ENCODE measurements at places on chromosomes 12 and 14.

DNA sequence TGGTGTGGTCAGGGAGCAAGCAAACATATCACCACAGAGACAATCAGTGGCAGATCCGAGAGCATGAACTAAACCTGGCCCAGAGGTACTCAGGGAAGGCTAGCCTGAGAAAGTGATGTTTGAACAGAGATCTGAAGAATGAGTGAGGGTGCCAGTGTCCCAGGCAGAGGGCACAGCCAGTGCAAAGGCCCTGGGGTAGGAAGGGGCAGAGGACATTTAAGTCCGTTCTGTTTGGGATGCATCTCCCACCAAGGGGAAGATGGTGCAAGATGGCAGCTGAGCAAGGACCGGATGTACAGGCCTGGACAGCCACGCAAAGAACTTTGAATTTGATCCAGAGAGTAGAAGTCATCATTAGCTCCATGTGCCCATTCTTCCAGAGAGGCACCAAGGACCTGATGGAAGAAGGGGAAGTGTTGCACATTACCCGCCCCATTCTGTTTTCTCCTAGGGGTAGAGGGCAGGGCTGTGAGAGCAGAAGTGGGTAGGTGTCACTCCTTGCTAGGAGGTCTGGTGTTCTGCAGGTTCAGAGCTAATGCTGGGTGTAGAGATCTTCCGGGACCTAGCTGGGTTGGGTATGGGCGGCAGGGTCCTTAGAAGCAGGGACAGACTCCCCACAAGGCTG is 3.9 kb downstream of the DTX1 start:
- no peak for DNase-seq

DNA sequence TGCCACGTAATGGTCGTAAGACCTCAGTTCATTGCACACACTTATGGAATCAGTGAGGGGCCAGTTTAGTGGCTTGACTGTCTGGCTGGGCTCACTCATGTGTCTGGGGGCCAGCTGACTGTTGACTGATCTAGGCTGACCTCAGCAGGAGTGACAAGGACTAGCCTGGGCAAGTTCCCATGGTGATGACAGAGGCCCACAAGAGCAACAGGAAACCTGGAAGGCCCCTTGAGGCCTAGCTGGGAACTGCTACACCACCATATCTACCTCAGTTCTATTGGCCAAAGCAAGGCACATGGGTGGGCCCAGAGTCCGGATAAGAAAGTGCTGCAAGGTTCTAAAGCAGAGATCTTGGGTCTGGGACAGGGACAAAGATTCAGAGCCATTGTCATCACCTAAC is 21.3 kb upstream of the RFLNA start:
- DNase-seq, result no peak

DNA sequence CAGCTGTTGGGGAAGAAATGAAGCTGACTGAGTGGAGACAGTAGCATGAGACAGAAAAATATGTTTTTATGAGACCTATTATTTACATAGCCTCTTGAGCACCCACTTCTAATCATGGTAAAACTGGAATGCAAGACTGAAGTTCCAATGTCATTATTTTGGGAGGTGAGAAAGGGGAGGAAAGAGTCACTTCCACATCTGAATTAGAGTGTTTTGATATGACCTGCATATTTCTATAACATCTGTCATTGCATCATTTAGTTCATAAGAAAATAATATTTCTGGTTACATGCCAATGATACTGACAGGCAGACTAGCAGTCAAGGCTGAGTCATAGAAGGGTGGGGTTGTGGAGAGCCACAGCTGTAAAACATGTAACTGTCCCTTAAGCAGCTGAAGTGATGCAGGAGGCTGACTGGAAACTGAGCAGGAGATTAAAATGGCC is 26.7 kb downstream of the NTN4 start:
- no peak for DNase-seq

GRCh38 chr14:73234029-73234428 is 3.3 kb upstream of the PAPLN start:
- DNase-seq, result no peak

DNA sequence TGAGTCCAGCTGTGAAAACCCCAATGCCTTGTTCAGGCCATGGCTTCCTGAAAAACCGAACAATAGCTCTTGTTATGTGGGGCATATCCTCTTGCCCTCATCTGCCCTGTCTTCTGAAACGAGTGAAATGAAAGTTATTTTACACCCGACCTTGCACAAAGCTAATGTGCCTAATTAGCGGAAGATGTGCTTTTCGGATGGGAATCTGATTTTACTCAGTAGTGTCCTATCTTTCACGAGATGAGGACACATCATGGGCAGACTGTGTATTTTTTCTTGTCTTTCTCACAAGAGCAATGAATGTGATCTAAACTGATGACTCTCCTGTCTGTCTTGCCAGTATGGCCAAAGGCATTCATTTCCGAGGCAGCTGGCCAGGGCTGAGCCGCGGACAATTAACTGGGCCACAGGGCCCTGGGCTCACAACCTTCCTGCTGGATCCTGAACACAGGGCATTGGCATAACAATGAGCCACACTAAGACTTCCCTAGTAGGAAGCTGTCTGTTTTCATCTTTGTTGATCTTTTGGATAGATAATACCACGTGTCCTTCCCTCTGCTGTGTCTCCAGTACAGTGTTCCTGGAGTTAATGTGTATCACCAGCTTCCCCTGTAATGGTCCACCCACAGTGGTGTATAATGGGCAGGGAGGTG is 86.0 kb upstream of the HIF1A start:
- DNase-seq, result no peak

- DNase-seq, result no peak
Observed at GRCh38 chr12:71626768-71627167, 36.9 kb downstream of the ZFC3H1 start.

GRCh38 chr12:105445649-105446048 is 115.2 kb downstream of the C12orf75 start:
- no peak for DNase-seq

DNA sequence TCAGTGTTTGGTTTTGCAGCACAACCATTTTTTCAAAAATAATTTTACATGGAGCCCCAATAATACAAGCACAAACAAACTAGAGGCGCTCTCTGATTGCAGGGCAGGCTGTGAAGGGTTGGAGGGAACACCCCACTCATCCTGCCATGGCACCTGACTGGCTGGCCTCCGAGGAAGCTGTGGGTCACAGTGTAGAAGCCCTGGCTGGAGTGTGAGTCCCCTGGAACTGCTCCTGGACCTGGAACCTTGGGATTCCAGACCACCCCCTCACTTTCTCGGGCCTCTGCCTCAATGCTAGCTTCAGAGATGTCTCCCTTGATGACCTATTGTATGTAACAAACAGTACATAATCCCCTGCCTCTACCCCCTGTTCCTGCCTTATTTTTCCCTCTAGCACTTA is 14.8 kb upstream of the SERPINA12 start:
- no peak for DNase-seq

DNA sequence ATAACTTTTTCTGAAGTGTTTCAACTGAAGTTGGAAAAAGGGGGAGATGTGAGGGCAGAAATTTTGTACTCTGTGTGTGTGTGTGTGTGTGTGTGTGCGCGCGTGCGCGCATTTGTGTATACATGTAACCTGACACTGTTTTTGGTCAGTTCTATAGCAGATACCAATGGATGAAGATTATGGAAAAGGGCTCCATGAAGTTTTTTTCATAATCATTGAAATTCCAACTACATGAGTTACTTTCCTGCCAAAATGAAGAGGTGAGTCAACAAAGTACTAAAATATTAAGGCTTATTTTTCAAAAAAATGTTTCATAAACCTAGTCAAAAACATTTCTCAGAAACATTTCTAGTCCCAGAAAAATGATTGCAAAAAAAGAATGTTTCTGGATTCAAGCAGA is 25.7 kb upstream of the CERS5 start:
- no peak for DNase-seq

- DNase-seq, result peak; percentile 12
Observed at GRCh38 chr12:110281549-110282299, 677 bp downstream of the ATP2A2 start.

DNA sequence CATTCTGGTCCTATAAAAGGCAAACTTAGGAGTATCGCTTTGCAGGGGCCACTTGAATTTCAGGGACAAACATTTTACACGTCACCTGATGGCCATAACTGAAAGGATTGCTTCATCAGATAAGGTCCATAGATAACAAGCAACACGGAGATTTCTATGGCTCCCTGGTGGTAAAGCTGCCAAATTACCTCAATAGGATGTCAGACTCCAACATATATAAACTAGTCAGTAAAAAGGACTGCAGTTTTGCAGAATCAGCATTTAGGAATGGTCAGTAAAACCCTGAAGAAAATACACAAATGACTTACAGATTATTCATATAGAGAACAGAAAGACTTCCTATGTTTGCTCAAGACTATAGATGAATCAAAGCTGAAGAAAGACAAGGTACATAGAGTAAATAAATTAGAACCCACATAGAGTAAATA is 66.1 kb upstream of the GRIP1 start:
- no peak for DNase-seq

GRCh38 chr14:55609681-55610080 is 29.7 kb downstream of the KTN1 start:
- DNase-seq, result no peak

GRCh38 chr12:133130808-133131128 is 341 bp downstream of the ZNF10 start:
- DNase-seq, result peak; percentile 5

DNA sequence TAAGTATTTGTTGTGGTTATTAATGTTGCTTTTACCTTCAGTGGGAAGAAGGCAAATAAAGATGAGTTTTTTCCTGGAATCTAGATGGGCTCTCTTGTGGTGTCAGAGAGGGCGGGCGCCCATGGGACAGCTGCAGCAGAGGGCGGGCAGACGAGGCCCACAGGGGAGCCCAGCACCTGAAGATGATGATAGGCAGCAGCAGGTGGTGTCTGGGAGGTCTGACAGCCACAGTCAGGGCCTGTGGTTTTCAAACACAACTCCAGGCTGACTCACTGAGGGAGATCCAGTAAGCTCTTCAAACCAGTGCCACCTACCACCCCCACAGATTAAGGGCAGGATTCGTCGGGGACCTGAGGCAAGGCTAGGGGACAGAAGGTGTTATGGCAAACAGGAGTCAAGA is 42.8 kb downstream of the NKX2-1 start:
- no peak for DNase-seq

GRCh38 chr12:87827638-87828264 is 201.4 kb downstream of the C12orf50 start:
- no peak for DNase-seq

- no peak for DNase-seq
Observed at GRCh38 chr14:96088481-96088880, 49.3 kb downstream of the C14orf132 start.

DNA sequence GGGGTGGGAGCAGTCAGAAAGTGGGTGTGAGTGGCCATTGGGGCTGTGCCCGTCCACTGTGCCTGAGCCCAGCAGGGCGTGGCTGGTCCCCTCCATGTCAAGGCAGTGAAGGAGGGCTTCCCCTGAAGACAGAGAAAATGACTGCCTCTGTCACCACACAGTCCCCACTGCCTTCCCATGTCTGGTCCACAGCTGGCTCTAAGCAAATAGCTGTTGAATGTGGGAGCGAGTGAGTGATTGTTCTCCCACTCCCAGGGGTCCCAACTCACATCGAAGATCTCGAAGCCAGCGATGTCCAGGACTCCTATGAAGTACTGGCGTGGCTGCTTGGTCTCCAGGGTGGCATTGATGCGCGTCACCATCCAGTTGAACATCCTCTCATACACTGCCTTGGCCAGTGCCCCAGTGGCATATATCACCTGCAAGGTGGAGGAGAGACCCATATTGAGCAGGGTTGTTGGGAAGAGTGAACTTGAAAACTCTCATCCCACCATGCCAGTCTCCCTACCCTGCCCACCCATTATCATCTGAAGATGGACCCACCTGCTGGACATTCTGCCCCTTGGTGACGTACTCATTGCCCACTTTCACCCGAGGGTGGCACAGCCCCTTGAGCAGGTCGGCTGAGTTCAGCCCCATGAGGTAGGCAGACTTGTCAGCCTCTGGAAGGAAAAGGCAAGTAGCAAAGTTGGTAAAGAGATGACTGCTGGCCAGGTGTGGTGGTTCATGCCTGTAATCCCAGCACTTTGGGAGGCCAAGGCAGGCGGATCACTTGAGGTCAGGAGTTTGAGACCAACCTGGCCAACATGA is 6.6 kb downstream of the MYH7 start:
- DNase-seq, result no peak

DNA sequence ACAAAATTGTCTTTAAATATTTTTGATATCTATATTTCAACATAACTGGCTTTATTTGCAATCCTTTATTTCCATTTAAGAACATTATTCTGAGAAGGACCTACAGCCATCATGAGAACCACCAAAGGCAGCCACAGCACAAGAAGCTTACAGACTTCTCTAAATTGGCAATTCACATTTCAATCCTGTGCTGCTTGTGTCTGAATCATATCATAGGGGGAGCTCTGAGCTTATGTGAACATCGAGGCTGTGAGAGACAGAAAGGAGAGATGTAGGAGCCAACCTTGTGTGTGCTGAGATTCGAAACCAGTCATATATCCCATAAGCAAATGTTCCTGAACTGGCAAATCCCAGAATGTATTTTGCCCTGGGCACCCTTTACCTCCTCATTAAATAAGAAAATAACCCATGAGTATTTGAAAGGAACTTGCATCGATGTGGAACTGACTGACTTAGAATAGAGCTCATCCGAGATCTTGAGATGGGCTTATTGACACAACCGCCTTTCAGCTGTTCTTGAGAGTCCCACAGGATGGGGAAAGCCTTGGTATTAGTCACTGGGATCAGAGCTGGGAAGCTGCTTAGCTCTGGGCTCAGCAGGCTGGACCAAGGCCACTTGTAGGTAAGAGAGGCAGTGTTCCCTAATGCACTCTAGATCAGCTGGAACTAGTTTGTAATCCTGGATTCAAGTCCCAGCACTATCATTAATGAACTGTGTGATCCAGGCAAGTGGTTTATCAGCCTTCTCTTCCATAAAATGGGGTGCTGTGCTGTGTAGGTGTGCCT is 329.8 kb downstream of the CACNA1C start:
- DNase-seq, result no peak

DNA sequence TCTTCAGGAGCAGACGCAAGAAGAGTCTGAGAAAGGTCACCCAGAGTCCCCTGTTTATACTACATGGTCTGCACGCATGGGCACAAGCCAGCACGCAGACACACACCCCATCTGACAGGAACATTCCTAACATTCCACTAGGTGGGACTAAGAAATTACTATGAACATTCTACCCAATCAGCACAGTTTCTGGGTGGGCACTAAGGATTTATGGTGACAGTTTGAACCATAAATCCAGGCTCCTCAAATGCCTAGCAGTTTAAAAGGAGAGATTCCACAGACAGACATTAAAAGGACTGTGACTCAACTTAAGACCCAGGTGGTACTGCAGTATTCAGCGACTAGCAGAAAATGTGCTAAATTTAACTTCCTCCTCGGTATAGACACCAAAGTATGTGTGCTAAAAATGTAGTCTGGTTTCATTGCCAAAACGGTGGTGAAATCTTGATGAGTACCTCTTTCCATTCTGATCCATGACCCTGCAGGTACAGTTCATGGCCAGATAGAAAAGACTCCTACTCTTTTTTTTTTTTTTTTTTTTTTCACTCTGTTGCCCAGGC is 16.2 kb downstream of the ABHD4 start:
- DNase-seq, result no peak

Measured in stimulated activated CD8-positive, alpha-beta memory T cell treated with anti-CD3 and anti-CD28 coated beads, Interleukin-15, amount 100 ng/mL, for 4 hours (primary cell).